ENCODE measurements at places on chromosomes 6 and 20. TPM values are rescaled to one million over a fixed set of nuclear protein-coding genes. Genes with fewer than 3 reads are reported as not detected.

Gene NOX3
- total RNA-seq = not detected

Gene LY6G5C
- total RNA-seq = 4.6 TPM

Gene SPATS1
- total RNA-seq = not detected

Gene TEAD3
- 1.8 TPM for total RNA-seq

Gene KIAA0408
- total RNA-seq = 18.5 TPM

Gene RTEL1
- total RNA-seq = 44.0 TPM

Gene LSM14B
- total RNA-seq = 42.9 TPM

Gene ECI2
- total RNA-seq = 39.9 TPM

Gene TMEM200A
- 1.3 TPM for total RNA-seq

Gene ADGRG6
- 0.07 TPM for total RNA-seq

Gene ZBTB46
- total RNA-seq = 1.1 TPM

Gene FGD2
- 0.64 TPM for total RNA-seq

Gene CRYBG1
- total RNA-seq = 27.6 TPM

Gene SDHAF4
- 10.6 TPM for total RNA-seq

Gene SYCP2
- 4.6 TPM for total RNA-seq

Gene TRIM40
- total RNA-seq = not detected

Gene CLDN20
- not detected for total RNA-seq

Gene KHDC3L
- not detected for total RNA-seq

Gene C4B
- total RNA-seq = 4.2 TPM

Gene SOBP
- total RNA-seq = 0.02 TPM

Gene UFL1
- total RNA-seq = 27.3 TPM

Gene DLK2
- 2.1 TPM for total RNA-seq

Gene TREM1
- not detected for total RNA-seq

Gene ARMH2
- total RNA-seq = not detected

Gene CTCFL
- total RNA-seq = not detected

Gene VWA7
- total RNA-seq = 5.9 TPM

Gene ESR1
- not detected for total RNA-seq

Gene L3MBTL3
- 7.0 TPM for total RNA-seq

Gene MEI4
- not detected for total RNA-seq

Gene GMNN
- total RNA-seq = 71.5 TPM

Gene BNIP5
- not detected for total RNA-seq

Gene NCOA6
- total RNA-seq = 29.1 TPM

Gene JPH2
- not detected for total RNA-seq

Gene COL21A1
- not detected for total RNA-seq

Gene SLC22A23
- not detected for total RNA-seq

Gene DUSP15
- total RNA-seq = not detected

Gene TFAP2A
- 0.23 TPM for total RNA-seq

Gene C6orf15
- not detected for total RNA-seq

Gene FAM184A
- 2.6 TPM for total RNA-seq

Gene DEFB132
- not detected for total RNA-seq

Gene ULBP2
- total RNA-seq = 0.14 TPM

Gene ABHD16B
- total RNA-seq = not detected

Gene OR2H1
- total RNA-seq = not detected

Gene HLA-DRA
- 20.8 TPM for total RNA-seq

Gene LAMA4
- not detected for total RNA-seq

Gene NECAB3
- total RNA-seq = 30.1 TPM

Gene SF3B5
- total RNA-seq = 208 TPM

Gene LPIN3
- total RNA-seq = 1.2 TPM

Gene SRSF12
- 0.09 TPM for total RNA-seq

Gene KIFC1
- 80.9 TPM for total RNA-seq
